Neural crest cell (in vitro differentiated cells): ENCODE measurements at places on chromosomes 5 and 9. TPM values are rescaled to one million over a fixed set of nuclear protein-coding genes. Genes with fewer than 3 reads are reported as not detected.

DNA sequence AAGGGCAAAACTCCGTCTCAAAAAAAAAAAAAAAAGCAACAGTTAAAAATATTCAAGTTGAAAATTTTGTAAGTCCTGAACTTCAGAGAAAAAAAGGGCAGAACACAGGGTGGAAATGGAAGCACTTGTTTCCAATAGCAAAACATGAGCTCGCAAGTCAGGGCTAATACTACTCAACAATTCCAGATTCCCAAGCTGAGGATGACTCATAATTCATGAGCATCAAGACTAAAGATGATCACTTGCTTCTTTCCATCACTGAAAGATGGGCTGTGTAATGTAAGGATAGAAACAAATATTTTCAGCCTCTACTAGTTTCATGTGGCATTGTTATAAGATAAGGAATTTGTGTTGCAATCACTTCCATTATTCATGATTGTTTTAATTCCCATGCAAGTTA, 33.5 kb upstream of the FST start:
- no peaks in the 10 kb centered on the region for H3K36me3 ChIP-seq
- no peak overlapping the region for H3K4me3 ChIP-seq
- H3K27me3 ChIP-seq = no peaks in the 10 kb centered on the region
- DNase-seq = no peak

GRCh38 chr9:8718121-8718725, 918.6 kb upstream of the DMAC1 start:
- peaks cover 11% of the 10 kb centered on the region for H3K4me1 ChIP-seq
- DNase-seq = no peak
- H3K27ac ChIP-seq = no peak overlapping the region
- no peak overlapping the region for H3K4me3 ChIP-seq

DNA sequence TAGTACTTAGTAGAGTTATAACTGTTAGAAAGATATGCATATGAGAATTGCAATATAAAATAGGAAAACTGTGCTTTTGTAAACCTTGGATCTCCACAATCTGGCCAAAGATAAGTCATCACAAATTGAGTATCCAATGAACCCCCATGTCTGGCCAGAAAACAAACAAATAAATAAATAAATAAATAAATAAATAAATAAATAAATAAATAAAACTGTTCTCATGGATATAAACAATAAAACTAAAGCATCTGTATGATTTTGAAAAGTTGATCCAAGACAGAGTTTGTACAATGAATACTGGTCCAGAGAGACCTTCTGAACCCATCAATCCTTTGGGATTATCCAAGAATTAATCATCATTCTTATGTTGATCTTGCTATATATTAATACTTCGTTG, 367.6 kb upstream of the CDH9 start:
- no peak for DNase-seq
- H3K36me3 ChIP-seq = no peaks in the 10 kb centered on the region
- H3K27ac ChIP-seq = no peak overlapping the region
- H3K4me3 ChIP-seq = no peak overlapping the region
- H3K27me3 ChIP-seq = no peaks in the 10 kb centered on the region

DNA sequence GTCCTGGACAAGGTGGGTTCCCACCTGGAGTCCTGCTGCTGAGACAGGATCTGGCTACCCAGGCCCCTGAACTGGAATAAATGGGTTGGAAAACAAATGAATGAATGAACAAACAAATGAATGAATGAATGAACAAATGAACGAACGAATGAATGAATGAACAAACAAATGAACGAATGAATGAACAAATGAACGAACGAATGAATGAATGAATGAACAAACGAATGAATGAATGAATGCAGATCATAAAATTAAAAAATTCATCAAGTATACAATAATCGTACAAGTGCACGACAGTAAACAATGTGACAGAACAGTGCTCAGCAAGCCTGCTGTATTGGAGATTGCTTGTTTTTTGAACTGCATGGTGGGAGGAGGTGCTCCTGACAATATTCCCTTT, 2097.1 kb downstream of the MAT2B start:
- H3K4me1 ChIP-seq = no peaks in the 10 kb centered on the region
- H3K27me3 ChIP-seq = no peaks in the 10 kb centered on the region
- no peak overlapping the region for H3K27ac ChIP-seq
- no peak overlapping the region for H3K4me3 ChIP-seq

GRCh38 chr5:172736508-172737135, 34.4 kb downstream of the DUSP1 start:
- H3K36me3 ChIP-seq = no peaks in the 10 kb centered on the region
- no peak overlapping the region for H3K4me3 ChIP-seq
- H3K4me1 ChIP-seq = no peaks in the 10 kb centered on the region

- DNase-seq = no peak
- H3K4me1 ChIP-seq = no peaks in the 10 kb centered on the region
- H3K27ac ChIP-seq = no peak overlapping the region
- no peaks in the 10 kb centered on the region for H3K27me3 ChIP-seq
Observed at GRCh38 chr9:83236029-83236696, 173.2 kb upstream of the RASEF start.

DNA sequence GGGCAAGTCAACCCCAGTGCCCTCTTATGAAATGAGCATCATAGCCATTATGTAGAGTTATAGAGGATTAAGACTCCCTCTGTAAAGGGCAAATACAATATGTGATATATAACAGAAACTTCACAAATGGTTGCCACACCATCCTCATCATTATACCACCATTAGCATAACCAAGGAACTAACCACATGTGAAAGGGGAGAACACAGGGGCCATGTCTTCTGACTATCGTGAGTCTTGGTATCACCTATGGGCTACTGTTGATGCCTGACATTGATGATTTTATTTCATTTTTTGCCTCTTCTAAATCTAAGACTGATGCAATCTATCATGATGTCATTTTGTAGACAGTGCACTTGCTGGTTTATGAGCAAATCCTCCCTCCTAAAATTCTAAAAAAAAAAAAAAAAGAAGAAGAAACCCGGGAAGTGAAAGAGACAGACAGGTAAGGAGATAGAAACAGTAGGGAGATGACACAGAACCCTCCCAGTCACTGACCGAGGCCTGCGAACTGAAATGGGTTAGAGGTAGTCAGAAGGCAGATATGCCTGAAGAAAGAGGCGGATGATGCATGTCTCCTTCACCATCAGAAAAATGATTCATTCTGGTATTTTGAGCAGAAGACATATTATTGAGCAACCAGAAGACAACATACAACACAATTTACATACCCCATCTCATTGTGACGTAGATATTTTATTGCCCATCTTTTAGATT, 266.0 kb downstream of the DMAC1 start:
- no peaks in the 10 kb centered on the region for H3K27me3 ChIP-seq
- H3K4me3 ChIP-seq = no peak overlapping the region
- no peak for DNase-seq
- H3K4me1 ChIP-seq = no peaks in the 10 kb centered on the region
- peak overlapping the region; percentile 46 for H3K27ac ChIP-seq

DNA sequence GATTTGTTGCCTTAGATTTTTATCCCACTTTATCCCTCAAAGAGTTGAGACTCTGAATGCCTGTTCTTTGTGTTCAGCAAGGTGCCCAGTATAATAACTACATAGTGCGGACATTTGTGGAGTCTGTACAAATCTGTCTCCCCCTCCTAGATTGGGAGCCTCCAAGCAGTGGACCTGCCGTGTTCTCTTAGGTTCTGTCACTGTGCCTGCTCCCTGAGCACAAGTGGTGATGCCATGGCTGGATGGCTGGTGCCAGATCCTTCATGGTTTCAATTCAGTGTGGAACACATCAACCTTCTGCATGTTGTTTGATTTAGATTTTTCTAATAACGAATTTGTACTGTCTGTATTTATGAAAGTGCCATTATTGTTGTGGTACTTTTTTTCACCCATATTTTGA, 292.9 kb downstream of the CD180 start:
- DNase-seq = no peak
- peaks cover 3% of the 10 kb centered on the region for H3K4me1 ChIP-seq
- no peak overlapping the region for H3K4me3 ChIP-seq
- no peaks in the 10 kb centered on the region for H3K36me3 ChIP-seq
- no peak overlapping the region for H3K27ac ChIP-seq

- H3K27me3 ChIP-seq = peaks cover 7% of the 10 kb centered on the region
- H3K36me3 ChIP-seq = no peaks in the 10 kb centered on the region
- H3K4me3 ChIP-seq = no peak overlapping the region
- H3K27ac ChIP-seq = no peak overlapping the region
Observed at GRCh38 chr9:108673386-108673785, 182.4 kb downstream of the ACTL7B start.

DNA sequence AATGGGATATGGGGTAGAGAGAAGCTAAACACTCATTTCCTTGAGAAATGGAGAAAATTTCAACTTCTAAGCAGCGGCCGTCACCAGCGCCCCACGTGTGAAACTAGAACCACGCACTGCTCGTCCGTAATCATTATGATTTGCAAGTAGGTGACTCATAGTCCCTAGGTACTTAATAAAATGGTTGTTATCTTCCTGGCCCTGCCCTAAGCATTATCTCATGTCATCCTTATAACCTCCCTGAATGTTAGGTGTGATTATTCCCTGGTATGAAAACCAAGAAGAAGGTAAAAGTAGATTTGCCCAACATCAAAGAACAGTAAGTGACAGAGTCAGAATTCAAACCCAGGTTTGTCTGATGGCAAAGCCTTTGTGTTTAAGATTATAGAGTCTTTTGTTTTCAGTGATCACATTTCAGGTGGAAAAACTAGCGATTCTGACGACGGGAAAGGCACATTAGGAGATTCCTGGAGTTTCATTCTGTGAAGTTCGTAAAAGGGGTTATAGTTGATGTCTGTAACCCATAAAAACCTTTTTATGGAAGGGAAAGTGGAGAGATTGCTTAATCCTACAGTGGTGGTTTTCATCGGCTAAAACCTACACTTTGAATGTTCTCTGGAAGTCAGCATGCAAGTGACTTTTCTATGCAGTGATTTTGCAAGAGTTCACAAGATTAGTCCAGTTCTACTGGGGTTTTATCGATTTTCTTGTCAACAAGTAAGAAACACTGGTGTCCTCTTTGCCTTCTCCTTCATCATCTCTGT, 202.9 kb upstream of the WWC1 start:
- no peaks in the 10 kb centered on the region for H3K27me3 ChIP-seq
- H3K36me3 ChIP-seq = peaks cover 4% of the 10 kb centered on the region
- H3K27ac ChIP-seq = no peak overlapping the region
- no peak for DNase-seq

DNA sequence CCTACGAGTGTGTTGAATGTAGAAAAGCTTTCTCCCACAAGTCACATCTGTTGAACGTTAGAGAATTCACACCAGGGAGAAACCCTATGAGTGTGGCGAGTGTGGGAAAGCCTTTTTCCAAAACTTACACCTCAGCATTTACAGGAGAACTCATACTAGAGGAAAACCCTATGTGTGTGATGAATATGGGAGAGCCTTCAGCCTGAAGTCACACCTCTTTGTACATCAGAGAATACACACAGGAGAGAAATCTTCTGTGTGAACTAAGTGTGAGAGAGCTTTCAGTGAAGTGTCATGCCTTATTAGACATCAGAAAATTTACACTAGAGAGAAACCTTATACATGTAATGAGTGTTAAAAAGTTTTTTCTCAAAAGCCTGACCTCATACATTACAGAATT, 41.8 kb upstream of the GPX3 start:
- no peak for DNase-seq
- H3K36me3 ChIP-seq = peaks cover 6% of the 10 kb centered on the region
- H3K27ac ChIP-seq = no peak overlapping the region
- H3K4me1 ChIP-seq = no peaks in the 10 kb centered on the region
- H3K4me3 ChIP-seq = no peak overlapping the region
- peaks cover 3% of the 10 kb centered on the region for H3K27me3 ChIP-seq

GRCh38 chr9:12794101-12794799, 19.4 kb downstream of the LURAP1L start:
- no peak overlapping the region for H3K4me3 ChIP-seq
- no peaks in the 10 kb centered on the region for H3K27me3 ChIP-seq
- H3K36me3 ChIP-seq = no peaks in the 10 kb centered on the region
- H3K27ac ChIP-seq = no peak overlapping the region
- no peak for DNase-seq
- H3K4me1 ChIP-seq = no peaks in the 10 kb centered on the region

DNA sequence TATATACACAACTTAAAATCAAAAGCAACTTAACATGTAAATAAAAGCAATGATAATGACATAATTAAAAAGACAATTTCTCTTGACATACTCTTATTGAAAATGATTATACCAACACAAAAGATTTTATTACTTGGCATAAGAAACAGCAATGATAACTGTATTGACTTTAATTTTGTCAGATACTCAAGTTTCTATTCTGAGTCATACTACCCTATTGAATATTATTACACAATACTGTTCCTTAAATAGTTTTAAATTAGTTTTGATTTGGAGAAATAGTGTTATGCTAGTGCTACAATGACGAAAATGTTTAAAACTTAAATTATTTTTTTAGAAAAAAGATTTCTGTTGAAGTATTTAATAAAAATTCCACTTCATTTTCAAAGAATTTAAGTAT, 1319.3 kb upstream of the C9orf72 start:
- no peak overlapping the region for H3K4me3 ChIP-seq
- no peak for DNase-seq
- no peaks in the 10 kb centered on the region for H3K4me1 ChIP-seq
- no peaks in the 10 kb centered on the region for H3K27me3 ChIP-seq
- no peak overlapping the region for H3K27ac ChIP-seq
- H3K36me3 ChIP-seq = no peaks in the 10 kb centered on the region

DNA sequence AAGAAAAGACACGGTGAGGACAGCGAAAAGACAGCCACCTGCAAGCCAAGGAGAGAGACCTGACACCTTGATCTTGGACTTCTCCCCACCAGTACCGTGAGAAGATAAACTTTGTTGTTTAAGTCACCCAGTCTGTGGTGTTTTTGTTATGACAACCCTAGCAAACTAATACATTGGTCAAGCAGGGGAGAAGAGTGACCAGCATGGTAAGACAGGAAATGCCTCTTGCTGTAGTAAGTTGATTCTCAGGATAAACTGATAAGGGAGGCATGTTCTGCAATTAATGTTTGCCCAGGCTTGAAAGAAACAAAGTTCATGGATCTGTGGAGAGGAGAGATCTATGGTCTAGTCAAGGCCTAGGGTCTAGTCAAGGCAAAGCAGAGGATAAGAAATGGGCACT, 801.2 kb downstream of the MAT2B start:
- H3K27me3 ChIP-seq = no peaks in the 10 kb centered on the region
- no peak overlapping the region for H3K27ac ChIP-seq
- H3K4me1 ChIP-seq = no peaks in the 10 kb centered on the region
- H3K4me3 ChIP-seq = no peak overlapping the region
- no peak for DNase-seq

- peak overlapping the region; percentile 12 for H3K27ac ChIP-seq
- no peak for DNase-seq
- no peaks in the 10 kb centered on the region for H3K27me3 ChIP-seq
- peaks cover 3% of the 10 kb centered on the region for H3K4me1 ChIP-seq
- H3K4me3 ChIP-seq = no peak overlapping the region
- H3K36me3 ChIP-seq = peaks cover 24% of the 10 kb centered on the region
Observed at GRCh38 chr5:119117237-119117636, 46.4 kb downstream of the DMXL1 start.

- H3K27ac ChIP-seq = no peak overlapping the region
- DNase-seq = no peak
- no peaks in the 10 kb centered on the region for H3K36me3 ChIP-seq
Observed at GRCh38 chr5:114857941-114858551, 311.7 kb downstream of the TRIM36 start.

The FOXD4L3 gene
- total RNA-seq = not detected in 2 replicates

The LHX6 gene
- 0.07 TPM in 1 of 2 replicates, not detected in the other for total RNA-seq

The CAVIN4 gene
- total RNA-seq = 7.0 and 7.2 TPM in 2 replicates

The EPB41L4B gene
- 1.2 and 1.4 TPM in 2 replicates for total RNA-seq

The BNC2 gene
- total RNA-seq = 4.5 and 5.4 TPM in 2 replicates

The ACOT12 gene
- total RNA-seq = not detected in 2 replicates
